Cerebellum (tissue), 4 donors: ENCODE measurements at places on chromosomes 4 and X. TPM values are rescaled to one million over a fixed set of nuclear protein-coding genes. Genes with fewer than 3 reads are reported as not detected.

GRCh38 chrX:10618961-10619360, 1.4 kb downstream of the MID1 start:
- DNase-seq = no peak

GRCh38 chr4:76943790-76944189, 5.8 kb upstream of the SEPTIN11 start:
- peak; percentile 82 for DNase-seq

- DNase-seq = no peak
Measured at GRCh38 chrX:113269203-113269602, 428.6 kb upstream of the AMOT start.

GRCh38 chr4:61445374-61446063, 245.4 kb downstream of the ADGRL3 start:
- no peak for DNase-seq

GRCh38 chrX:54640736-54641135, 110.7 kb downstream of the GNL3L start:
- no peak for DNase-seq

DNA sequence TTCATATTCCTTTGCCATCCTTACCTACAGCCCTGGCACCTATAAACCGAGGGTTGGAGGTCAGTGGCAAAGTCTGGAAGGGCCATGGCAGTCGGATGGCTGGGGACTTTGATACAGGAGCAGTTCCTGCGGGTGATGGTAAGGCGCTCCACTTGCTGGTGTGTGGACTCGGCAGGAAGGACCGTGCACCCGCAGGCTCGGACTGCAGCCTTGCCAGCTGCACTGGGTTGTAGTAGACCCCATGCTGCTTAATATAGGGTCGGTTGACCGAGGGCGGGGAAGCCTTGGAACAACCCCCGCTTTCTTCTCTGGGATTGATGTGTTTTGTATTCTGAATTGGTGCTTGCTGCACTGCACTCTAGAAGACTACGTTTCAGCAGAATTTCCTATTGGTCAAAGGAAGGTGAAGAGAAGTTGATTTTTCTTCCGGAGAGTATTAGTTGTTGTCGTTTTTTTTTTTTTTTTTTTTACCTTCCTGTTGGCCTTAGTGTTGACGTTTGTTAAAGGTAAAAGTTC, 638 bp downstream of the BLTP1 start:
- peak; percentile 41 for DNase-seq

- DNase-seq = no peak
Measured at GRCh38 chr4:128930051-128930450, 120.6 kb downstream of the JADE1 start.

DNA sequence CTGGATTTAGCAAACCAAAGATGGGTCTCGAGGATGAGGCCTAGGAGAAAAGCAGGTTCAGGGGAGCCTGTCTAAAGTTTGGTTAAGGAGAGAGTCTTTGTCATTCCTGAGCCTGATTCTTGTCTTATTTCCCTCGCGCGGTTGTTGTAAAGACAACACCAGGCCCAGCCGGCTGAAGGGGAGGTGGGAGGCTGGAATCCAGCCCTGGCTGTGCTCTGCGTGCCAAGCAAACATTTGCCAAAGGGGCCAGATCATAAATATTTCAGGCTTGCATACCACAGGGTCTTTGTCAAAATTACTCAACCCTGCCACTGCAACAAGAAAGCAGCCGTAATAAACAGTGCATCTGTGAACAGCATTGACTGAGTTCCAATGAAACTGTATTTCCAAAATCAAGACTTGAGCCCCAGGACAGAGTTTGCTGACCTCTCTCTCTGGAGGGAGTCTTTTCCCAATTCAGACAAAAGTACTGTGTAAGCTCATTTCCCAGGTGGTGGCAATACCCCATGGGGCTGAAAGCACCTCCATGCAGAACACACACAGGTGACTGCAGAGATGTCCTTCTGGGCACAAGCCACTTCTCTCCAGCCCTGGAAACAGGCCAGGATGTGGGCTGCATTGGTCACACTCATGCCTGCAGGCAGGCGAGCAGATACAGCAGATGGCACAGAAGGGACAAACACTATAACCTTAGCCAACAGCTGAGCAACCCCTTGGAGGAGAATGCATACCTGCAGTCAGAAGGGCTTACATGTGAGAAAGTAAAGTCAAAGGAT, 320.3 kb downstream of the STK32B start:
- peak; percentile 40 for DNase-seq

DNA sequence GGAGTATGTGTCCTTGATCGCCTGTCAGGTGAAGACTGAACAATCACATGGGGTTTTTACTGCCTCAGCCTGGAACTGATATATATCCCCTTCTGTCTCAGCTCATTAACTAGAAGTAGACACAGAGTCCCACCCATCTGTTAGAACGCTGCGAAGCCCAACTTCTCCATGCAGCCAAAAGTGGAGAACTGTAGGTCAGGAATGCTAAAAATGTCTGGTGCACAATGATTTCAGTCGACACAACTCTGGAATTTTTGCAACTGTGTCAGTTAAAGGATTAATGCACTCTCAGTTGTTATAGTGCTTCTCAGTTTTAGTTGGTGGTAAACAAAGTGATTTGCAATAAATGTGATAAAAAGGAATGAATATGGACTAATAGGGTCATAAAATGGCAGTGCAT, 287.2 kb downstream of the INPP4B start:
- no peak for DNase-seq

DNA sequence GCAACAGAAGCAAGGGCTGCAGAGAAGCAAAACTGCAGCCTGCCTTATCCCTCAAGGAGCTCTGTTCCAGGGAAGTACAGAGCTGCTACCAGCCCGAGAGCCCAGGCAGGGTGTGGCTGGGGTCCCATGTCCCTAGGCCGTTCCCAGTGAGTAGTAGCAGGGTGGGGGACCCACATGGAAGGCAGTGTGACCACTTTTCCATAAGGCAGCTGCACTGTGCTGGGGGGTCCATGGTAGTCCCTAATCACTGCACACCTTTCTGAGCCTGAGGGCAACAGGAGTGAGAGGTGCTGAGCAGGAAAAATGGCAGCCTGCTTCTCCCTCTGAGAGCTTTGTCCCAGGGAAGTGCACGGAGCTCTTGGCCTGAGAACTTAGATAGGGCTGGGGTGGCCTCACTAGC, 135.9 kb downstream of the SH3BGRL start:
- DNase-seq = no peak

DNA sequence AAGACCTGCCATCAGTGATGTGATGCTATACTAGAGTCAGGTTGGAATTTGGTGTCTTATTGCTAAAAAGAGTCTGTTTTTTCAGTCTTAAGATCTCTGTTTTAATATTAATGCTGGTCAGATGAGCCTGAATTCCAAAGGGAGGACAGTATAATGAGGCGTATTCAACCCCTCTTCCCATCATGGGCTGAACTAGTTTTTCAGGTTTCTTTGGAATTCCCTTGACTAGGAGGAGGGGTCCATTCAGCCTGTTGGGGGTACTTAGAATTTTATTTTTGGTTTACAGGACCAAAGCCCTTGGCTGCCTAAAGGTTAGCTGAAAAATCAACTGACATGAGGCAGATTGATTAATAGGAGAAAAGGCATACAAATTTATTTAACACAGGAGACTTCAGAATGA, 24.1 kb upstream of the PI4K2B start:
- DNase-seq = no peak

GRCh38 chrX:56468441-56468840, 95.0 kb upstream of the UBQLN2 start:
- DNase-seq = no peak

DNA sequence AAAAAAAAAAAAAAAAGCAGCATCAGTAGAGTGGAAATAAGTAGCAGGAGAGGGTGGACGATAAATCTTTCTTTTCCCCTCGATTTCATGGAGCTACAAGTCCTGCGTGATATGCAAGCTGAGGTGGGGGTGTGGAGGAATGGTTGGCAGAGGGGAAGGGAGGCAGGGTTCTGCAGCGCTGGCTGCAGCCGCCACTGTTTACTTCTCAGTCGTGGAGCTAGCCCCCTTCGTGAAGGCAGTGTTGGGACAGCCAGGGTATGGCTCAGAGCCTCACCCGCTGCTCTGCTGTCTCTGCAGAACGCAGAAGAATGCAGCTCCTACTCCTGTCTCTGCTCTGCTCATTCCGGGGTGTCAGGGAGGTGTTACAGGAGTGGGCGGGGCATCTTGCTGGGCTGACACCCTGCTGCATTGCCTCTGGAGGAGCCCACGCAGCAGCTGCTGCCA, 140.6 kb downstream of the GPM6A start:
- DNase-seq = peak; percentile 69

GRCh38 chr4:25172961-25173915, 13.0 kb upstream of the SEPSECS start:
- DNase-seq = no peak

GRCh38 chr4:68865760-68866159, 50.0 kb downstream of the UGT2B10 start:
- DNase-seq = no peak

- peak; percentile 63 for DNase-seq
Measured at GRCh38 chr4:89158884-89159503, 47.7 kb downstream of the TIGD2 start.

- no peak for DNase-seq
Measured at GRCh38 chr4:16055873-16056272, 27.9 kb downstream of the PROM1 start.

GRCh38 chrX:110003167-110004156, 548 bp downstream of the TMEM164 start:
- DNase-seq = no peak

GRCh38 chrX:12804655-12805054, 13.4 kb downstream of the PRPS2 start:
- no peak for DNase-seq

DNA sequence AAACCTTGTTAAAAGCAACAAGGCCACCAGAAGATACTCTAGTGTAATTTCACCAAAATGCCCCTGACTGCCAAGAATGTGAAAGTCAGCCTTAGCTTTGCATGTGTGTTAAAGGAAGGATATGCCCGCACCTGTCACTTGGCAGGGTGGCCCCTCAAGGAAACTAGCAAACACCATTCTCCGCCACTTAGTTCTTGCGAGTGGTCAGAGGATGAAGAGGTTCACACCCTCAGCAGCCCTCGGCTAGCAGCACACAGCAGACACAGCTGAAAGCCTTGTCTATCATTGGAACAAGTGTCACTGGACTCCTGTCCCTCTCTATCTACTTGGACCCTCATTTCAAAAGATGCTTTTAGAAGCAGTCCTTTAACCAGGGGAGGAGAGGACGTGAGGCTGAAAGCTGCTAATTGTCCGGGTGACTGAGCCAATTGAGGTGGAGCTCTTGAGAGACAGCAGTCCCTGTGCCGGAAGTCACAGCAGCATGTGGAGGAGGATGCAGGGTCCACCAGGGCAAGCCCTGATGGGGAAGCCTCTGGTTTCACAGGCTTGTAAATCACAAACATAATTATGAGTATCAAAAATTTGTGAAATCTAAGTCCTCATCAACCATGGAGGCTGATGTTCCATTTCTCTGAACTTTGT, 18.0 kb downstream of the HHIP start:
- DNase-seq = no peak

GRCh38 chr4:172951679-172952451, 216.7 kb upstream of the GALNT7 start:
- no peak for DNase-seq

DNA sequence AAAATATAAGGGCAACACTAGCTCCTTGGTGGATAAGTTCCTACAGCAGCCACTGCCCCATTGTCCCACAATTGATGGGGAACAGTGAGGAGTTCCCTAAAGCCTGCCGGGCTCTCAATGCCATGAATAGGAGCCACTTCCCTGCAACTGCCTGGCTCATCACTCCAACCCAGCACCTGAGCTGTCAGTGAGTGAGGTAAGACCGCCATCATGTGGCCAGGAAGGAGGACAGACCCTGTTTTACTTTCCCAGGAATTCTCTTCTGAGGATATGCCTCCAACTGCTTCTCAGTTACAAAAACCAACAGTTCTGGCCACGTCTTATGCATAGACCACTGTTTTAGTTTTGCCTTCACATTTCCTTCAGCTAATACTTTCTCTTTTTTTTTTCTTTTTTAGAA, 45.5 kb downstream of the SRPX start:
- DNase-seq = peak; percentile 7

DNA sequence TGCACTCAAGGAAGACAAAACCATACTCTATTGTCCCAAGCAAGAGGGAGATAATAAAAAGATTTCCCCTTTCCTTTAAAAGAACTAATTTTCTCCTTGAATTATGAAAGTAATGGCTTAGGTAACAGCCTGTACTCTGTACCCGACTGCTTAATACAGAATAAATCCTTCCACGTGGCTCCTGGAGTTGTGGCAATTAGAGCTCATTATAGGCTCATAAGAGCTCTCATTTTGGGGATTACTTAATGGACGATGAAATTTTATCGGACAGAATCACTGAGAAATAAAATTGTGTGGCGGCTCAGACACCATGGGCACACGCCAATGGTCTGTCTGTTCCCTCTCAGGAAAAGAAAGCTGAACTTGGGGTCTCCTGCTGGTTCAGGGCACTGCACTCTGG, 2.8 kb upstream of the GSX2 start:
- no peak for DNase-seq

The CXCL11 gene
- not detected for total RNA-seq

The SEPSECS gene
- 12.4 TPM for total RNA-seq

The CD40LG gene
- total RNA-seq = not detected

The TMEM31 gene
- not detected for total RNA-seq

The SLC9B1 gene
- total RNA-seq = 4.3 TPM

The MGAT4D gene
- total RNA-seq = not detected

The CSAG2 gene
- not detected for total RNA-seq

The SERTM2 gene
- not detected for total RNA-seq

The PAGE2 gene
- not detected for total RNA-seq

The GPC3 gene
- total RNA-seq = 13.8 TPM

The WDR45 gene
- total RNA-seq = 19.2 TPM

The SMIM43 gene
- not detected for total RNA-seq

The CTAG2 gene
- total RNA-seq = not detected

The STATH gene
- not detected for total RNA-seq

The CT47B1 gene
- total RNA-seq = not detected

The LCORL gene
- total RNA-seq = 70.1 TPM
